ENCODE measurements at places on chromosomes 12 and 14.

GRCh38 chr14:32080001-32080510 is 3.0 kb downstream of the ARHGAP5 start:
- DNase-seq, result no peak

DNA sequence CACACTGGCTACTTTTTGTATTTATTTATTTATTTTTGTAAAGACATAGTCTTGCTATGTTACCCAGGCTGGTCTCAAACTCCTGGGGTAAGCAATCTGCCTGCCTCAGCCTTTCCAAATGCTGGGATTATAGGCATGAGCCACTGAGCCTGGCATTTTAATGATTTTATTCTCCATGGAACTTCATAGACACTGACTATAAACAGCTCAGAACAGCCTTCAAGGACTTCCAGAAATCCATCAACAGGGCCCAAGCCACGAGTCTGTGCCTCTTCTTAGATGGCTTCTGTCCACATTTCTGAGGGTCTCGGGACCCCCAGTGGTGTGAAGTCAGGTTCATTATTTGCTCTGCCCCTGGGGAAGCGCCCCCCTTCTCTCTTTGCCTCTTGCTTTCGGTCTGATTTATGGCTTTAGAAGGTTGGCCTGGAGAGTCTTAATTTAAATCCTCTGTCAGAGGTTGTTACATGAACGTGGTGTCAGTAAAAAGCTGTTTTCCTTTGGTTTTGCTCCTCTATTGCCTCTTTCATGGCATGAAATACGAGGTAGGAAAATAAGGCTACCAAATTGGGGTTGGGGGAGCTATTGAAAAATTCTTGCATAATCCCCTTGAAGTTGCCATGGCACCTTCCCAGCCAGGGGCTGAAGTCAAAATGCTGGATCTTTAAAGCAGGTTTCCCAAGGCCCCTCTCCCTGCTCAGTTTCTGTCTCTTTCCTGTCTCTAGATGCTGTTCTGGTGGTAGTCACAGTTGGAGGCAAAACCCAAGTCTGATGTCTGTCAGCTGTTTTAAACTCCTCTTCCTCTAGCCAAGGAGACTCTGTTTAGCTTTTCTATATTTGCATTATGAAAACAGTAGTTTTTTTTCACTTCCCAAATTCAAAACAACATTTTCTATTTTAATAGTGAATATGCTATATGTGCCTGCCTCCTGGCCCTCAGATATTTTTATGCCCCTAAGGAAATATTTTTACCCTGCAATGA is 129.4 kb downstream of the SMOC1 start:
- no peak for DNase-seq

- no peak for DNase-seq
Observed at GRCh38 chr12:97753332-97753731, 290.7 kb downstream of the RMST start.

DNA sequence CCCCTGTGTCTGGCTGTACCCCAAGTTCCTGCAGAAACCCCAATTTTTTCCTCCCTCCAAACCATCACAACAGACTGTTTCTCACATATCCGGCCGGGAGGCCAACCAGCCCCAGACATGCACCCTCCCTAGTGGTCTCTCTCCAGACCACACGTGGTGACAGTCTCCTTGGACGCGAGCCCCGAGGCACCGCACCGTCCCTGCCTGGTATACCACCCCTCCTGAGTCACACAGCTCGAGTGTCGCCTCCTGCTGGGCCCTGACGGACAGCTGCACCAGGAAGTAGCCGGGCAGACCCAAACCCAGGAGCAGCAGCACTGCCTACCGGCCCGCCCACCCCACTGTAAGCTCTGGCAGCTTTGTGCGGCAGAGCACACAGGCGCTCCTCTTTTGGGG is 97.4 kb downstream of the RFLNA start:
- DNase-seq, result no peak

DNA sequence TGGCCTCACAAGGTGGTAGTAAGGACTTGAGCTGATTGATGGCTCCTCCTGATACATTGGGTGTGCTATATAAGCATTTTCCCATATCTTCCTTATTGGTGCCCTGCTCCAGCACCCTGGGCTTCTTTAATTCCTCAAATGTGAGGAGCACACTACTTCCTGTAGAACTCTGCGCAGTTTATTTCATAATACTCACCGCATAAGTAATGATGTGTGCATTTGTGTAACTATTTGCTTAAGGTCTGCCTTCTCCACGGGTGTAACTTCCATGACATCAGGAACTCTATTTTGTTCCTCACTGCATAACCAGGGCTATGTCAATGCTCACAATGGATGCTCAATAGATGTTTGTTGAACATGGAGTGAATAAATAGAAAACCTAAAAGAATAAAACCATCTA is 392.2 kb downstream of the SEC23A start:
- no peak for DNase-seq

GRCh38 chr12:120110550-120111501 is 5.7 kb downstream of the RAB35 start:
- DNase-seq, result peak; percentile 61

GRCh38 chr14:104086661-104087461 is 1.4 kb downstream of the ASPG start:
- no peak for DNase-seq

GRCh38 chr12:5650829-5651461 is 219.0 kb downstream of the NTF3 start:
- no peak for DNase-seq

GRCh38 chr12:110906516-110906915 is 13.9 kb downstream of the MYL2 start:
- DNase-seq, result no peak

DNA sequence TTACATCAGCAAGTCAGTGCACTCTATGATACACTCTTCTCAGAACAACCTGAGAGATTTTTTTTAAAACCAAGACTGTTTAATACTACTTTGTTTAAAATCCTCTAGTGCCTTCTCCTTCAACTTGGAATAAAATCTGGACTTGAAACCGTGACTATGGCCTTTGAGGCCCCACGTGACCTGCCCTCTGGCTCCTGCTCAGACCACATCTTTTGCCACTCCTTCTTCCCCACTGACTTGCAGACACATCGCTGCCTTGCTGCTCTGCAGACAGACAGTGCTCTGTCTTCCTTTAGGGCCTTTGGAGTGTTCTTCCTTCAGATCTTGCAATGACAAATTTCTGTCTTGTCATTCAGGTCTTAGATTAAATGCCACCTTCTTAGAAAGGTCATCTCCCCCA is 48.5 kb downstream of the TTC8 start:
- no peak for DNase-seq

DNA sequence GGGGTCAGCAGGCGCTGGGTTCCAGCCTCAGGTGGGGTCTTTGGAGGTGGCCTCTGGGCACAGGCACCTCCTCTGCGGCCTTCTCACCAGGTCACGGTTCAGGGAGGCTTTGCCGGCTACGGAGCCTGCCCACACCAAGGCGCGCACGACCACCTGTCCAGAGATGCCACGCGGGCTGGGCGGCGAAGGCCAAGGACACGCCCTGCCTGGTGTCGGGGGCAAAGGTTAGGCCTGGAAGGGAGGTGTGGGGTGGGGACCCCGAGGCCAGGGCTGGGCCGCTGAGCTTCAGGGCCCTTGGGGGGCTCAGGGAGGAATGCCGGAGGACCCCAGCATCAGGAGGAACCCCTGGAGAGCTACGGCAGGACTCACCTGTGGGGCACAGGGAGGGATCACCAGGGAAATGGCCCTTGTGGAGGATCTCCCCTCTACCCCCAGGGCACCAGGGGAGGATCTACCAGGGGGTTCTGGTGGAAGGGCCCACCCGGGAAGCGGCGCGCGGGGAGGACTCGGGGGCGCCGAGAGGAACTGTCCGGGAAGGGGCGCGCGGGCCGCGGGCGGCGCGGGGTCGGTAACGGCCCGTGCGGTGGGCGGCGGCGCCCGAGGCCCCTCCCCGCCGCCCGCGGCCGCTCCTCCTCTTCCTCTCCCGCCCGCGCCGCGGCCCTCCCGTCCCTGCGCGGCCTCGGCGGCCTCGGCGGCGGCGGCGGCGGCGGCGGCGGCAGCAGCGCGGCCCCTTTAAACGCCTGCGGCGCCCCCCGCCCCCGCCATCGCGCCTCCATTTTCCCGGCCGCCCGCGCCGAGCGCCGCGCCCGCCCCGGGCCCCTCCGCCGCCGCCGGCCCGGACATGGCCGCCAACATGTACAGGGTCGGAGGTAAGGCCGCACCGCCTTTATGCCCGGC is at the start of gene MTA1:
Gene MTA1 (plus strand): TSS at position 633 of the 897 bp plus-strand sequence. CDS start 209 bp downstream, at position 842.
- DNase-seq, result peak; percentile 43

GRCh38 chr14:30982533-30982932 is 42.9 kb upstream of the AP4S1 start:
- no peak for DNase-seq

DNA sequence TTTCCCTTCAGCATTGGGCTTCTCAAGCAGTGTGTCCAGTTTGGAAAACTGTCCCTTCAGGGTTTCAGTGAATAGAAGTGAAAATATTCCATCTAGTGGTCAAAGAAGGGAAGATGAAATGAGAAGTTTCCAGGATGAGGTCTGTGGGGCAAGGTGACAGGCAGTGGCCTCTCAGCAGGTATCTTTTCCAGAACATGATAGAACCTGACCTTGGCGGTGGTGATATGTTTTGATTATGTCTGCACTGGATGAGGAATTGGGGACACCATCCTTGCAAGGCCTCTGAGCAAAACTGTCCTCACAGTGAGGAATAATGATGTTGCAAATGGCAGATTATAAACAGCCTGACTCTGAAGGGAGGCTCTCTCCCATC is 4.7 kb downstream of the GPX2 start:
- no peak for DNase-seq

- DNase-seq, result no peak
Observed at GRCh38 chr14:58832095-58832521, 194.3 kb downstream of the DACT1 start.

- no peak for DNase-seq
Observed at GRCh38 chr14:36647824-36648753, 13.6 kb upstream of the PAX9 start.

- DNase-seq, result no peak
Observed at GRCh38 chr14:45133683-45134050, 614 bp downstream of the FKBP3 start.

GRCh38 chr14:51917193-51917592 is 56.8 kb downstream of the GNG2 start:
- DNase-seq, result no peak

DNA sequence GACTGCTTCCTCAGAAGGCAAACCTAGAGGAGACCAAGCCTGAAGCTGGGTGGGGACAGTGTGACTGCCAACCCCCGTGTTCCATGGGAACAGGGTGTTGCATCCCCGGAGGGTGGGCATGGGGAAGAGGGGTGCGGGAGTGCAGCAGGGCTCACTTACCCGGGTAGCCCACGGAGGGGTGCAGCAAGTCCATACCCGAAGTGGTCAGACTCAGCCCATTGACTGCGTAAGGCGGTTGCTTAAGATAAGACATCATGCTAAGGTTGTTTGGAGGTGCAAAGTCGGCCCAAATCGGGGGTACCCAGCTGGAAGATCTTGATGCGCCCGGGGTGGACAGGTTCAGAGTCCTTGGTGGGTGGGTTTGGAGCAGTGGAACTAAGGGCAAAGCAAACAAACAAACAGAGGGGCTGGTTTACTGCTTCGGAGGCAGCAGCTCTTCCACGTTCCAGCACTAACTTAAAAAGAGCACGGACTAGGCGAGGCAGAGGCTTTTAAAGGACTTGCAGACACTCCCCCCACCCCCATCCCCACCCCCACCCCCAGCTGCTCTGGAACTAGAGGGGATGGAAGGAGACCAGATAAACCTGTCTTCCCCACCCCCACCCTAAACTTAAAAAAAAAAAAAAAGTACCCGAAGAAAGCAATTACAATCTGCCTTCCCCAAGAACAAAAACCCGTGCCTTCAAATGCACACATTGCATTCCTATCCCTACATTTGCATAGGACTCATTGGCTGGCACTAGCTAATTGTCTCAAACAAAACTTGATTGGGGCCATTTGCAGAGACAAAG is 4.9 kb downstream of the OTX2 start:
- no peak for DNase-seq

GRCh38 chr12:49502590-49502989 is 36.2 kb upstream of the KCNH3 start:
- DNase-seq, result no peak
